Stimulated activated CD4-positive, alpha-beta T cell treated with anti-CD3 and anti-CD28 coated beads, Interleukin-2, amount 100 ng/mL, for 4 hours (primary cell): ENCODE measurements at places on chromosomes 7 and 10.

GRCh38 chr10:75980419-75981002, 549.1 kb downstream of the LRMDA start:
- DNase-seq = no peak

DNA sequence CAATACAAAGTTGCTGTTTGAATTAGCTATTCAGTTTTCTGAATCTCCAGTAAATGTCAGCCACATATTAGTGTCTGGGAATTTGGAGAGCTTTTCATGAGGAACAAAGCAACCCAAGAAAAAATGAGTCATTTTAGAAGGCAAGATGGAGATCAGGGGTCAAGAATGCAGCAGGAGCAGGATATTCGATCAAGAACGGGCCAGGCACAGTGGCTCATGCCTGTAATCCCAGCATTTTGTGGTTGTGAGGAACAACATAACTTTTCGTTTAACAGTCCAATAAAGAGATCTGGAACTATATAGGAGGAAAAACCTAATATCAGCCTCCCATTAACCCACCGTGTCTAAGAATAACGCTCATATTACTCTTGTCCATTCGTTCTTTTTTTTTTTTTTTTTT, 600.5 kb downstream of the MAGI2 start:
- no peak for DNase-seq

GRCh38 chr10:16995867-16996529, 133.6 kb downstream of the CUBN start:
- no peak for DNase-seq

GRCh38 chr10:31268444-31269303, 50.3 kb upstream of the ZEB1 start:
- no peak for DNase-seq

- peak; percentile 2 for DNase-seq
Measured at GRCh38 chr10:48608279-48608681, 3.4 kb upstream of the ARHGAP22 start.

- DNase-seq = no peak
Measured at GRCh38 chr10:45106236-45106856, 105.6 kb downstream of the ZNF22 start.

DNA sequence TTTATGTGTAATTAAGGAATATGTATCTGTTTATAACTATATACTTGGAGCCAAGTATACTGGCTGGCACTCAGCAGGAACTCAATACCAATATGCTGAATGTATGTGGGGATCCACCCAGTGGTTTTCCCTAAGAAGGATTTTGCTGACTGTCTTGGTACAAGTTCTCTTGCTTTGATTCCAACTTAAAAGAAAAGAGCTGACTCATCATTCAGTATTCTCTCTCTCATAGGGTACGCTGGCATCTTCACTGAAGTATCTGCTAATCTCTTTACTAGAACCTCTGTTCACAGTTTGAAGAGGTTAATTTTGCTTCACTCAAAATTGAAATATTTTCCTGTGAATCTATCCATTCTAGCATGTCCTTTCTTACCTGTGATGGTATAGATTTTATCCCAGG, 1044.8 kb downstream of the CNTNAP2 start:
- DNase-seq = no peak

DNA sequence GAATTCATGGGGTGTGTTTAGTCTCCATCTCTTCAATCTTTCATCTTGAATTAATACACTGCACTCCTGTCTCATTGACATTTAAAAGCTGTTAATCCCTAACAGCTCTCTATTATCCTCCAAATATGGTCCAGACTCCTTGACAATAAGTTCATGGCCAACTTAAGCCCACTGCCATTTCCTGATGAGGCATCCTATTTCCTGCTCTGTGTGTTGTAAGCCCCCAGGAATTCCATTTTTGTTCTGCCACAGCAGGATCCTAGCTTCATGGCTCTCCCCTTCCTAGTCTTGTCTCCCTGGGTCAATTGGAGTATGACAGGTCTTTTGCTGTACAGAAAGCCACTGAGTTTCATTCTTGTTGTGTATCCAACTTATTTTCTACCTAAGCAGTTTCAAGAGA, 218.8 kb downstream of the OTUD1 start:
- DNase-seq = no peak

GRCh38 chr10:131701131-131701947, 199.5 kb upstream of the PPP2R2D start:
- DNase-seq = no peak

DNA sequence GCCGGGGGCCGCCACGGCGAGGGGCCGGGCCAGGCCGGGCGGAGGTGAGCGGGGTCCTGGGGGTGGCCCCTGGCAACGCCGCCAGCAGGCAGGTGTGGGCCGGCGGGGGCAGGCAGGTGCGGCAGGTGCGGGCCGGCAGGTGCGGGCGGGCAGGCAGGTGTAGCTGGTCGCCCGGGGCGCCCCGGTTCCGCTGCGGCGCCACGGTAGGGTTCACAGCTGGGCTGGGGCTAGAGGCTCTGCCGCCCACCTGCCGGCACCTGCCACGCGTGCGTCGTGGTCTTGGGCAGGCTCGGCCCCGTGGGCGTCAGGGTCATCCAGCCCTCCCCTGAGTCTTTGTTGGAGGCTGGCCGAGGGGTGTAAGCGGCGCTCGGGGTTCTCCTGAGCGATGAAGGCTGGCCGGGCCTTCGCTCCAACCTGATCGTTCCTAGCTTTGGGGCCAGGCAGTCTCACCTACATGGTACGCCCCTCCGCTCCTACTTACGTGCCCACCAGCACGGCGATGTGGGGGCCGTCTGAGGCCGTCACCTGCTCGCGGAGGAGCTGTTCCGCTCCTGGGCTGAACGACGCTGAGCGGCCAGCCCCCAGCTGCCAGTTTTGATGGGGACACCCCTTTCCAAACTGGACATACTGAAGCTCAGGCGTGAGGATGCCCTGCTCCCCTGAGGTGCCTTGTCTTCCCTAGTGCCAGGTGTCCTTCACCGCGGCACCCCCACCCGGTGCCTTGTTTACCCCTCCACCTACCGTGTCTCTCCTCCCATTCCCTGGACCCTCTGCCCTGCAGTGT, 493 bp downstream of the ZMIZ2 start:
- DNase-seq = no peak

DNA sequence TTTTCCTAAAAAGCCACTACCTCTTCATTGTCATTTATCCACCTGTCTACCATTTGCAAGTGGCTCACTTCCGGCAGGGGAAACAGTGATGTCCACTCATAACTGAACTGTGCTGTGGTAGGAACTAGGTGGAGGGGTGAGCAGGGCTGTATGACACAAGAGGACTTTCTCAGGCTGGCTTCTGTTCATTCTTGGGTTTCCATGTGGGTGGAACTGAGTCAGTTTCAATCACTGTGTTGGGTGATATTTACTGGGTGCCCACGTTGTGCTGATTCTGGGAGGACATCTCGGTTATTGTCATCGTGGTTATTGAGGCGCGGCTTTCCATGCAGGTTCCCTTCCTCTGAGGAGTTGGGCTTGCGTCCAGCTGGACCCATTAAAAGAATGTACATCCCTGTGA, 38.8 kb downstream of the RAMP3 start:
- peak; percentile 20 for DNase-seq

- no peak for DNase-seq
Measured at GRCh38 chr10:12351447-12351846, 2.1 kb downstream of the CAMK1D start.

DNA sequence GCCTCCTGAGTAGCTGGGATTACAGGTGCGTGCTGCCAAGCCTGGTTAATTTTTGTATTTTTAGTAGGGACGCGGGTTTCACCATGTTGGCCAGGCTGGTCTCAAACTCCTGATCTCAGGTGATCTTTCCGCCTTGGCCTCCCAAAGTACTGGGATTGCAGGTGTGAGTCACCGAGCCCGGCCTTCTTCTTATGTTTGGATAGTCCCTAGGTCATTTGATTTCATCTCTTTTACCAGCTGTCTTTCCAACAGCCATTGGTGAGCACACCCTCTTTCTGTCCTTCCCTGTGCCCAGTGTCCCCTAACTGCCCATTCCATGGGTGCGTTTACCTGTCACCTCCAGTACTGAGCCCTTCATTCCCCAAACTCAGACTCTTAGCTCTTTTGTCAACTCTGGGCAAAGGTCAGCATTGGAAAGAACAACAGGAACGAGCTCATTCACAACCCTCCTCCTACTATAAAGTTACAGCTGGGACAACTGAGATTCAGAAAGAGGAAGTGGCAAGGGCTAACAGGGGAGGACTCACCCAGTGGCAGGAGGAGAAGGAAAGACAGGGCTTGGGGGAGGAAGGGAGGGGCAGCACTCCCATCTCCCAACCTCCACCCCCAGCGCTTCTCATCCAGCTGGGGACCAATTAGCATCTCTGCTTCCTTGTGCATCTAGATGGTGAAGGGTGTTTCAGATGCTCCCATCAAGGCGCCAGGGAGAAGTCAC, 5.6 kb downstream of the SSC4D start:
- no peak for DNase-seq

DNA sequence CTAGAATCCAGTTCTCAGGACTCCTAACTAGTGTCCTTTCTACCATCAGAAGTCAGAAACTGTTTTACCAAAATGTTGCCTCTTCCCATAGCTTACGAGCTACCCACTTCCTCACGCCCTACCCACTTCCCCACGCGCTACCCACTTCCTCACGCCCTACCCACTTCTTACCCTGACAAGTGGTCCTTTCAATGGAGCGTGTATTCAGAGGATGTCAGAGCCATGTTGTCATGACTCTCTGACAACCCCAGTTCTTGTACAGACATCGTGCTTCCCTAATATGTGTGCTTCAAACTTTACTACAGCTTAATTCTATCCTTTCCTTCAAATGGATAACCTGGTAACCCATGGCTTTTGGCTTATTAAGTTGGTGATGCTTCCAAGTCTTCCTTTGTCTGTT, 84.8 kb upstream of the PHF14 start:
- no peak for DNase-seq

DNA sequence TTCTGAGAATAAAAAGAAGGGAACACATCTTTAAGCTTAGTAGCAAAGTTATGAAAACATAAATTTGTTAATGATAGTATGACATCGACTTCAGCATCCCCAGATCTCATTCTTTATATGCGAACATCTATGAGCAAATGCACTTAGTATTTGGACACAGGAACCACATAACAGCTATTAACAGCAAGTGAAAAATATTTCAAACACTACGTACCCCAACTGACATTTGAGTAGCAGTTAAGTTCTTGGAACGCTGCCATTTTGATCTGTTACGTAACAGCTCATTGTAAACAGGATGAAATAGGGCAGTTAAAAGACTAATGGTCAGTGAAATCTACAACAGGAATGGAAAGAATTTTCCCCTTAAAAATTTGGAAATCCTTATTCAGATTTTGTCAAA, 428.9 kb downstream of the TNS3 start:
- DNase-seq = no peak

DNA sequence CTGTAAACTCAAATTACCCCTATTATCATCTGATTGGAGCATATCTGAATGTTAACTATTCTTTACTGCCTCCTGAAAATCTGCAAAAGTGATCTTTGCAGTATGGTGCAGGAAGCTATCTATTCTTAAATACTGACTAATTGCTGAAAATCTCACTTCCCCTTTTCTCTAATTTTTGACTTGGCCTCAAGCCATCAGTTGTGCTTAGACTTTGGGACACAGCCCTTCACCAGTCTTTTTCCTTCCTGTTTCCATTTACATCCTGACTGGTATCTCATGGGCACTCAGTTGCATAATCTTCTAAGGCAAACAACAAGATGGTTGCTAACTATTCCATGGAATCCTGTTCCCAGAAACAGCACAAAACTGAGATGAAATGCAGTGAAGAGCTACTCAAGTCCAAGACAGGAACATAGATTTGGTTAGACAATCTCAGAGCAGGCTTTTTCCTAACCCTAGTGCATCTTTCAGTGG, 228.5 kb downstream of the SORCS1 start:
- DNase-seq = no peak

GRCh38 chr7:111190804-111191203, 99.9 kb downstream of the LRRN3 start:
- no peak for DNase-seq

DNA sequence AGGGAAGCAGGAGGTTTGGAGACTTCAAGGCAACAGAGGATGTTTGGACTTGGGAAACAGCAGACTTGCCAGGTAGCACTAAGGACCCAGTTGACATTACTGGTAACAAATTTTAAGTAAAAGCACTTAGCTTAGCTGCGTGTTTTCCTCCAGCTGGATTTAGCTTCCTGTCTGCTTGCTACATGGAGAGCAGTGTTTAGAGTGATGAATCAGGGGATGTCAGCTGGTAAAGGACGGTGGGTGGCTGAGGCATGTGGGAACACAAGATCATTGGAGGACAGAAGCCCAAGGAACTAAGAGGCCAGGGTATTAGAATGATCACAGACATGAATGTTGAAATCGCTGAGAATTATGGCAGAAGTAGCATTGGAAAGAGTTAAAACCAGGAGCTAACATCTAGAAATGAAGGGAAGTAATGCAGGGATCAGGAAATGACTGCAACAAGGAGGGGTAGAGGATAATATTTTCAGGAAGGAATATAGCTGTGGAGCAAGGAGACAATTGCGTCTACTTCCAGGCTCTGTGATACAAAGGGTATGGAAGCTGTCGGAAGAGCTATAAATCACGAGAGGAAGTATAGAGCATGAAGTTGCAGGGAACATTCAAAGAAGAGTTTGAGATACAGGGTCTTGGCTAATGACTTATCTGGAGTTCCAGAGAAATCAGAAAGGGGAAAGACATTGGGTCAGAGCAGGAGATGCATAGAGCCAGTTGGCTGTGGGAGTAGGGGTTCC, 34.4 kb downstream of the CALD1 start:
- no peak for DNase-seq

DNA sequence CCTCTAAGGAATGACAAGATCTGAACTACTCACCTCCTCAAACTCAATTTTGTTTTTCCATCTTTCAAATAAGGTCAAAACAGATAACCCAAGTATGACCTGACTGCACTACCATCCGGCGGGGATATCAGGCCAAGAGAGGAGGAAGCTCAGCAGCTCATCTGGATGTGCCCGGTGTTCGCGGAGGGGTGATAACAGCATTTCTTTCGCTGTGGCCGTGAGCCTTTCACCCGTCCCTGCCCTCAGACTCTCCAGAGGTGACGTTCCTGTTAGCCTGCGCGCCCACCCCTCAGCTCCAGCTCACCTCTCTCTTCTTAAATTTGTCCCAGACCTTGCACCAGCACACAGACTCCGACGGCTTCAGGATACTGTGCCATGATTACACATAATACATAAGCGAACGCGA, 526 bp downstream of the ZNF248 start:
- no peak for DNase-seq

DNA sequence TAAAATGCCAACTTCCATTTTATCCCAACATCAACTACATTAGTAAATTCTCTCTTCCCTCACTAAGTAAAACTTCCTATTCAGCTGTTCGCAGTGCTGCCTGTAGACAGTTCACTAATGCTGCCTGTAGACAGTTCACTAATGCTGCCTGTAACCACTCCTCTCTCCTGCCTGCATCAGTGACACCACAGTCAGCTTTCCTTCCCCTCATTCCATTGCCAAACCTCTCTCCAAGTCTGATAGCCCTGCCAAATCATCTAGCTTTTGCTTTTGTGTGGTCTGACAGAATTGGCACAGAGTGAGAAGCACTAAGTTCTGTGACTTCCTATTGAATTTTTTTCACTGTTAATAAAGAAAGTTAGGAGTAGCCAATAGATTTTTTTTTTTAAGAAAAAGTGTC, 43.0 kb upstream of the MACC1 start:
- no peak for DNase-seq

GRCh38 chr10:98254234-98254974, 13.6 kb downstream of the LOXL4 start:
- DNase-seq = no peak
